Stimulated activated CD8-positive, alpha-beta memory T cell treated with anti-CD3 and anti-CD28 coated beads, Interleukin-4, amount 100 ng/mL, for 1 hour (primary cell): ENCODE measurements at places on chromosomes 4 and X.

GRCh38 chr4:154457471-154457870 lies 34.1 kb downstream of the DCHS2 start:
- DNase-seq: no peak

DNA sequence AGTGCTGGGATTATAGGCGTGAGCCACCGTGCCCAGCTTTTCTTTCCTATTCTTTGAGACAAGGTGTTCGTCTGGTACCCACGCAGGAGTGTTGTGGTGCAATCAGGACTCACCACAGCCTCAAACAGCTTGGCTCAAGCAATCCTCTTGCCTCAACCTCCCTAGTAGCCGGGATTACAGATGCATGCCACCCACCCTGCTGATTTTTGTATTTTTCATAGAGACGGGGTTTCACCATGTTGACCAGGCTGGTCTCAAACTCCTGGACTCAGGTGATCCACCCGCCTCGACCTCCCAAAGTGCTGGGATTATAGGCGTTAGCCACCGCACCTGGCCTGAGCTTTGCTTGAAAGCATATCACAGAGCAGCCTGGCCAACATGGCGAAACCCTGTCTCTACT lies 1.5 kb upstream of the CRLF2 start:
- no peak for DNase-seq

DNA sequence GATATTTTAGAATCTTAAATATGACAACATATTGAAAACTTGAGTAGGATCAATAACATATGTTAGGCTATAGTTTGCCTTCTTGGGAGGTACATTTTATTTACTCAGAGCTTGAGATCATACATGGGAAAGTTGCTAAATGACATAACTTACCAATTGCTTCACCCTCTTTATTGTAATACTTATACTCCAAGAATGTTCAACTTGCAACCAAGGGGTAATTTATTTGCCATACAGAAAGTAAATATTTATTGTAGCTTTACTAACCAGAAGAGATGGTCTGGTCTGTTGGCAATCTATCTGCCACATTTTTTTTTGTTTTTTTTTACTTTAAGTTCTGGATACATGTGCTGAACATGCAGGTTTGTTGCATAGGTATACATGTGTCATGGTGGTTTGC lies 426.6 kb downstream of the ARHGAP24 start:
- no peak for DNase-seq

DNA sequence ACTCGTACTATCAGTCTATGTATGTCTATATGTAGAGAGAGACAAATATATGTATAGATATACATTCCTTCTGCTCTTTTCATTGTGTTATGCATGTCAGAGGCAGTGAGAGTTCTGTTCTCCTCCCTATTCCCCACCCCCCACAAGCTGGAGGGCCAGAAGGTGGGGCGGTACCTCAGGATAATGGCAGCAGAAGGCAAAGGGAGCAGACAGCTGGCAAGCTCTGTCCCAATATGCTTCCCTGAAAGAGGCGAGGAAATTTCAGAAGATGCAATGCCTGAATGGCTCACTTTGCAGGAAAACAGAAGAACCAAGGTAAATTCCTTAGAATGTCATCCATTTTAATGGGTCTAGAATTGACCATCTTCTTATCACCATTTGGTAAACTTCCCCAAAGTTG lies 114.4 kb downstream of the NAA11 start:
- no peak for DNase-seq

GRCh38 chr4:80005863-80006262 lies 67.2 kb downstream of the ANTXR2 start:
- DNase-seq: no peak

DNA sequence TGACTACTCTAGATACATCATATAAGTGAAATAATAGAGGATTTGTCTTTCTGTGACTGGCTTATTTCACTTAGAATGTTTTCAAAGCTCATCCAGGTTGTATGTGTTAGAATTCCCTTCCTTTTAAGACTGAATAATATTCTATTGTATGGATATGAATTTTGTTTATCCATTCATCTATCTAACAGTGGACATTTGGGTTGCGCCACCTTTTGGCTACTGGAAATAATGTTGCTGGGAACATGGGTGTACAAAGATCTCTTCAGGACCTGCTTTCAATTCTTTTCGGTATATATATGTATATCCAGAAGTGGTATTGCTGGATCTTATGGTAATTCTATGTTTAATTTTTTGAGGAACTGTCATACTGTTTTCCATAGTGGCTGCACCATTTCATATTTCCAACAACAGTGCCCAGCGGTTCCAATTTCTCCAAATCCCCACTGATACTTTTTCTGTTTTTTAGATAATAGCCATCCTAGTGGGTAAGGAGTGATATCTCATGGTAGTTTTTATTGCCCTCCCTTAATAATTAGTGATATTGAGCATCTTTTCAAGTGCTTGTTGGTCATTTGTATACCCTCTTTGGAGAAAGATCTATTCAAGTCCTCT lies 3.4 kb upstream of the SCD5 start:
- no peak for DNase-seq

DNA sequence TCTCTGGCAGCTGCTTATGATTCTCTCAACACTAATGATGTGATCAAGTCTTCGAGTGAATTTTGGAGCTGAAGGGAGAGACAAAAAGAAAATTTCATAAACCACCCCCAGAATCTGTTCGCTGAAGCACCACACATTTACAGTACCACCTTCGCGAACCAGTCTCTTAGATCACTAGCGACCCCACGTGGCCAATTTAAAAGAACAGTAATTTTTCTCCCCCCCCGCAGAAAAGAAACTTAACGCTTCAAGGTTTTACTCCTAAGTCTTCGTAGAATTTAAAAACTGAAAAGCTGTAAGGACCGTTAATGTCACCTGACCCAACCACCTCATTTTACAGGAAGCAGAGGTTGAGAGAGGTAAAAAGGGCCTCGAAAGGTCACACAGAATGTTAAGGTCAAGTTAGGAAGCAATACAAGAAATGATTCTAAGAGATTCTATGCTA lies 187.5 kb downstream of the QDPR start:
- peak; percentile 28 for DNase-seq

- DNase-seq: no peak
Observed at GRCh38 chr4:141643557-141643956, 7.2 kb downstream of the IL15 start.

DNA sequence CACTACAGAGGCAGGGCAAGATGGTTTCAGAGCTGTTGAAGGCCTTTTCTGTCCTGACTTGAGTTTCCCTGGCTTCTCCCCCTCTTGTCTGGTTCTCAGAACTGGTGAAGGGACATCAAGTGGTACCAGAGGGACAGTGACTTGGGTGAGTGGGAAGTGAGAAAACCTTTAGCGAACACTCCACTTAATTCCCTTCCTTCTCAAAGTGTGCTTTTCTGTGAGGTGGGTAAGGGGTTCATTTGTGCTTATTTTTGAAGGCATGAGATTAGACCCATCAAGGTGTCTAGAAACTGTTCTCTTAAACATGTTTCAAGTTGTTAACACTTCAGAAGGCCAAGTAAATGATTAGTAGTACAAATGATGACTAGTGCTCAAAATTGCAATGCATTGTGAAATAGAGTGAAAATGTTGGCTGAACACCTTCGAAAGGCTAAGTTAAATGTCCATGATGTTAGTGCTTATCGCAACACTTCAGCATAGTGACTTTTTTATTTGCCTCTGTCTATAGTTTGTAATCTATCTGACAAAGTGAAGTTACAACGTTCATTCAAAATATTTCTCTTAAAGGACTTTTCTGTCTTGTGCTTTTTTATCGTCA lies 2.8 kb downstream of the AREG start:
- DNase-seq: no peak

DNA sequence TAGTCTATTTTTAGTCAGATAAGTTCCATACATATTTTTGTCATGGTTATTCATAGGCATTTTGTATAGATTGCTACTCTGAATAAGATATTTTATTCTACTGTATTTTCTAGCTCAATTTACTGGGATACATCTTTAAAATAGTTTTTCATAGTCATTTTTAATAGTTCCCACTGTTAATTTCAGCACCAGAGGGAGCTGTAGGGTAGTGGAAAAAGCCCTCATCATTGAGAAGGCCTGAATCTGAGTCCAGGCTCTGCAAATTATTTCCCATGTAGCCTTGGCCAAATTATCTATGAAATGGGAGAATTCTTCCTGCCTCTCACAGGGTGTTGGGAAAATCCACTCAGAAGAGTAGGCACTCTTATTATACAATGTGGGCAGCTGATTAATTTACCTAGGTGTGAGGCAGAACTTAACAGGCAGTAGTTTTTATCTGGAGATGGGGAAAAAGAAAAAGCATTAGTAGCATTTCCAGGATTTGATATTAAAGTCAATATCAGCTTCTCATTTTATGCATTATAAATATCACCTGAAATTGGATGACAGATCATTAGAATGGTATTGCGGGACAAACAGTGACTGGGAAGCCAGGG lies 102.9 kb upstream of the PAQR3 start:
- DNase-seq: no peak

- DNase-seq: no peak
Observed at GRCh38 chr4:89598602-89599001, 238.4 kb downstream of the SNCA start.

DNA sequence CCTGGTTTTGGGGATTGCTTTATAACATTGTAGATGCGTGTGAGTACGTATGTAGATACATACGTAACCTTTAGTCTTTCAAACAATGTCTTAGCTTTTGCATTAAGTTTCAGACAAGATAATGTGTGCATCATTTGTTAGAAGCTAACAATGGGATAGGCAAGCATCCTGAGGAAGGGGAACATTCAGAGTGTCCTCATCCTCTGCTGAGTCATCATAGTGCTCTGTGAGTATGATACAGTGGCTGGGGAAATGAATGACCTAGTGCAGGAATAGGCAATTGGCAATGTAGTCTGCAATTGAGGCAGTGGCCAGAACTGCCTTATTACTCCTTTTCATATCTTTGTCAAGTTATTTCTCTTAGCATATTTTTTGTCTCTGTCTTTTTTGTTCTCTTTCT lies 7.3 kb downstream of the NAP1L5 start:
- DNase-seq: no peak

DNA sequence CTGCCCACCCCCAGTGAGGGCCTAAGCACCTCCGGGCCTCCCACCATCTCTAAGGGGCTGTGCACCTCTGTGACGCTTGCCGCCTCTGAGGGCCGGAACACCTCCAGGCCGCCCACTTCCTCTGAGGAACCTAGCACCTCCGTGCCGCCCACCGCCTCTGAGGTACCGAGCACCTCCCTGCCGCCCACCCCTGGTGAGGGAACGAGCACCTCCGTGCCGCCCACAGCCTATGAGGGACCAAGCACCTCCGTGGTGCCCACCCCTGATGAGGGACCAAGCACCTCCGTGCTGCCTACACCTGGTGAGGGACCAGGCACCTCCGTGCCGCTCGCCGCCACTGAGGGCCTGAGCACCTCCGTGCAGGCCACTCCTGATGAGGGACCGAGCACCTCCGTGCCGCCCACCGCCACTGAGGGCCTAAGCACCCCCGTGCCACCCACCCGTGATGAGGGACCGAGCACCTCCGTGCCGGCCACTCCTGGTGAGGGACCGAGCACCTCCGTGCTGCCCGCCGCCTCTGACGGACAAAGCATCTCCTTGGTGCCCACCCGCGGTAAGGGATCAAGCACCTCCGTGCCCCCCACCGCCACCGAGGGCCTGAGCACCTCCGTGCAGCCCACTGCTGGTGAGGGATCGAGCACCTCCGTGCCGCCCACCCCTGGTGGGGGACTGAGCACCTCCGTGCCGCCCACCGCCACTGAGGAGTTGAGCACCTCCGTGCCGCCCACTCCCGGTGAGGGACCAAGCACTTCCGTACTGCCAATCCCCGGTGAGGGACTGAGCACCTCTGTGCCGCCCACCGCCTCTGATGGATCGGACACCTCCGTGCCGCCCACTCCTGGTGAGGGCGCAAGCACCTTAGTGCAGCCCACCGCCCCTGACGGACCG lies 977 bp downstream of the MAGEE1 start:
- DNase-seq: peak; percentile 18

GRCh38 chrX:139298437-139298836 lies 232.1 kb upstream of the F9 start:
- DNase-seq: no peak
